K562 (cell line): ENCODE measurements at places on chromosomes 6 and 20.

DNA sequence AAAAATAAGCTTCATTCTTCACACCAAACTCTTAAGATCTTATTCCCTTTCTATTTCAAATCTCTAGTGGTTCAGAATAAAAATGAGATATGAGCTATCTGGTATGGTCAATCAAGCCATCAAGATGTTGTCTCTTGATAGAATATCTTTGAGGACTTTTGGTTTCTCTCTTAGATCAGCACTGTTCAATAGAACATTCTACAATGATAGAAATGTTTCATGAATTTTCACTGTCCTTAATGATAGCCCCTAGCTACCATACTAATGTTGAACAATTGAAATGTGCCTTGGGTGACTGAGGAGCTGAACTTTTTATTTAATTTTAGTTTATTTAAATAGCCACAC, 24.1 kb upstream of the HINT3 start:
- DNase-seq, result no peak

- DNase-seq, result no peak
These were observed 454.3 kb downstream of the BTBD3 start for GRCh38 chr20:12371990-12372389.

DNA sequence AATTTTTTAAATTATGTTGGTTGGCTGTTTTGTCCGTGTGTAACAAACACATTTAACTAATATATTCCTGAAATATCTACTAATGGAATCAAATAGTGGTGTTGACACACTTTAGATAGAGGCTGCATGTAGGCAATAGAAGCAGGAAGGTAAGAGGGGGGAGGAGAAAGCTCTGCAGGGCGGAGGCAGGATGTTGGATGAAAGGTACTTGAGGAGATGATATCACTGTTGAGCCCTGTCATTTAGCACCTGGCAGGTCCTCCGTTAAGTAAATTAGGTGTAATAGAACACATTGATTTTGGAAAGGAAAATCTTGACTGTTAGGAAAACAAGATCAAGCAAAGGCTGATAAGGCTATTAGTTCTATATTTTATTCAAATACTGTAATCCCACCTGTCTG, 618.7 kb downstream of the PKHD1 start:
- no peak for DNase-seq

DNA sequence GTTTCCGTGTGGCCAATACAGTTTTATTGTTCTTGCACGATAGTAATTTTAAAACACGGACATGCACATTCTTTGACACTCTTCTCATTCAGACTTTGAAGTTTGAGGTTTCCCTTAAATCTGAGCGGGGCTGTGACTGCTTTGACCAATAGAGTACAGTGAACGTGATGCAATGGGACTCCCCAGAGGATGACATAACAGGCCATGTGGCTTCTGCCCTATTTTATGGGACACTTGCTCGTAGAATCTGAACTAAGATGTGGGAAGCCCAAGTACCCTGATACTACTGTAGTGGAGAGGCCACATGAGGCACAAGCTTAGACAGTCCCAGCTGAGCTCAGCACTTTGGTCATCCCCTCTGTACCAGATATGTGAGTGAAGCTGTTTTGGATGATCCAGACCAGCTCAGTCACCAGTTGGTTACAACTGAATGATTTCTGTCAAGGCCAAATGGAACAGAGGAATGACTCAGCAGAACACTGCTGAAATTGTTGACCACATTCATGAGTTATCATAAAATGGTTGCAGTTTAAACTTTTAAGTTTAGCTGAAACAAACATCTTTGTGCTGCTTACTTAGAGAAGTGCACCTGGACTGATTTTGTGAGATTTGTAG, 279.4 kb downstream of the RFPL4B start:
- peak; percentile 12 for DNase-seq

- no peak for DNase-seq
These were observed 114.5 kb downstream of the TOX2 start for GRCh38 chr20:44028868-44029847.

- DNase-seq, result no peak
These were observed 573 bp upstream of the IFNGR1 start for GRCh38 chr6:137219664-137220252.

DNA sequence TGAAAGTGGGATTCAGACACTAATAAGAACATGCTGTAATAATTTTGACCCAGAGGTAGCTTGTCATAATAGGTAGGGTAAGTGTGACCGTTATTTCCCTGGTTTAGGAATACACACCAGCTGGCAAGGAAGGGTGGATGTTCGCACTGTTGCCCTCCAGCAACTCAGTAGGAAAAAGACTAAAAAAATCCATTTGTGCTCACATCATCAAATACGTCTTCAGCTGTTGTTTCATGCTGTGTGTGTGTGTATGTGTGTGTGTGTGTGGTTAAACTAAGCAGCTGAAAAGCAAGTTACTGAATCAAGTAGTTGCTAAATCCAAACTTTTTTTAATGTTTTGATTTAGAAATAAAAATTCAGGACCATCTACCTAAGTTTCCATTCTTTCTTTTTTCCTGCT, 218.7 kb downstream of the TRDN start:
- DNase-seq, result no peak

DNA sequence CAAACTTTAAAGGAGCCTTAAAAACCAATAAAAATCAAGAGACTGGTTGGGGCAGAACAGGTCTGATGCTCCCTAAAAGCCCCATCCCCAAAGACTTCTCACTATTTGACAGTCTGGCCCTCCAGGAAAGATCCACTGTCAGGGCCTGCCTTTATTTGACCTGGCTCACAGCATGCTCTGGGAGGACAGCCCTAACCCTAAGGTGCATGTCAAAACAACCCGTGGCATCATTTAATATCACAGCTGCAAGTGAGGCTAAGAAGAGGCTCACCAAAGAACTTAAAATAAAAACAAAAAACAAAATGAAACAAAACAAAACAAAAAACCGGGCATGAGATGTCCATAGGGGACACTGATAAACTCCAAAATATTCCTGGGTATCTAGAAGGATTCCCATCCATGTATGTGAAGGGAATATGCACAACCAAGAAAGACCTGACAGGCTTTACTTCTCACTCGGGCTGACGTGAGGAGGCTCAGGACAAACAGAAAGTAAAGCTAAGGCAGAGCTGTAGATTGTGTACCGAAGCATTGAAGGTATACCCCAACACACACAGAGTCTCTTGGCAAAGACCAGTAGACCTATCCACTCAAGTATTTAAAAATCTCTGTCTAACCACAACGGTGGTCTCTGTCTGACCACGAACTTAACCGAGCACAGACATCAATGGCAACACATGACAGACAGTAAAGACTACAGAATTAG, 57.3 kb downstream of the AHI1 start:
- DNase-seq, result no peak

DNA sequence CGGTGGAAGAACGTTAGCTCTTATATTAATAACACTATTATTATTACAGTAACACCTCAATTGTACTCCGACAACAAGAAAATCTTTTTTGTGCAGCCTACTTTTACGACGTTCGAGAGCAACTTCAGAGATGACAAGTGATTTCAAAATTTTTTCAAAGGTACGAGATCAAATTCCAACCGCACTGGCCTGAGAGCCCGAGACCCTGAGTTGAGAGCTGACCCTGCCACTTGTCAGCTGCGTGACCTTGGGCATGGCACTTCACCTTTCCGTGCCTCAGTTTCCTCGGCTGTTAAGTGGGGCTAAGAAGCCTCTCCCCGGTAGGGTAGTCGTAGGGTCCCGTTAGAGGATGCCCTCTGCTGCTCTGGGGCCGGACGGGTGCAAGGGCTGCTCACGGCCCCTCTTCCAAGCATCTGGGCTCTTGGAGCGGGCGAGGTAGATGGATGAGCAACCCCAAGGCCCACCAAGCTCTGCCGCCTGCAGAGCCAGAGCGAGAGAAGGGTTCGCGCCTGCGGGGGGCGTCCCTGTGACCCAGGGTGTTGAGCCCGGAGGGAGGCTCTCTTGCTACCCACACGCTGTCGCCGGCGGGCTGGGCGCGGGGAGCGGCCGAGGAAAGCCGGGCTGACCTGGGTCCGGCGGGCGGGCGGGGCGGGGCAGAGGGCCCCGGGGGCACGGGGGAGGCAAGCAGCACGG, 510 bp downstream of the NDRG3 start:
- DNase-seq, result no peak

GRCh38 chr6:12974551-12974950, 258.0 kb downstream of the PHACTR1 start:
- DNase-seq, result no peak

GRCh38 chr6:39684790-39685488, 40.3 kb downstream of the KIF6 start:
- DNase-seq, result peak; percentile 26

DNA sequence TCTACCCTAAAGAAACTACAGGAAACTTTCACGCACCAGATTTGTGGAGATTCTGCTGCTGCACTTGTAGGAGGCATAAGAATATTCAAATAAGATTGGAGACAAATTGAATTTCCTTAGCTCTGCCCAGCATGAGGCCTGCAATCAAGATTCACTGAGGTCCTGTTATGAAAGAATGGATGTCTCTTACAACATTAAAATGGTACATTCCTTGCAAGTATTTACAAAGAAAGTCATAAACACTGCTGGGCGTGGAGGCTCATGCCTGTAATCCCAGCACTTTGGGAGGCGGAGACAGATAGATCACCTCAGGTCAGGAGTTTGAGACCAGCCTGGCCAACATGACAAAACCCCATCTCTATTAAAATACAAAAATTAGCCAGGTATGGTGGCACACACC, 74.0 kb upstream of the MAP3K4 start:
- no peak for DNase-seq

DNA sequence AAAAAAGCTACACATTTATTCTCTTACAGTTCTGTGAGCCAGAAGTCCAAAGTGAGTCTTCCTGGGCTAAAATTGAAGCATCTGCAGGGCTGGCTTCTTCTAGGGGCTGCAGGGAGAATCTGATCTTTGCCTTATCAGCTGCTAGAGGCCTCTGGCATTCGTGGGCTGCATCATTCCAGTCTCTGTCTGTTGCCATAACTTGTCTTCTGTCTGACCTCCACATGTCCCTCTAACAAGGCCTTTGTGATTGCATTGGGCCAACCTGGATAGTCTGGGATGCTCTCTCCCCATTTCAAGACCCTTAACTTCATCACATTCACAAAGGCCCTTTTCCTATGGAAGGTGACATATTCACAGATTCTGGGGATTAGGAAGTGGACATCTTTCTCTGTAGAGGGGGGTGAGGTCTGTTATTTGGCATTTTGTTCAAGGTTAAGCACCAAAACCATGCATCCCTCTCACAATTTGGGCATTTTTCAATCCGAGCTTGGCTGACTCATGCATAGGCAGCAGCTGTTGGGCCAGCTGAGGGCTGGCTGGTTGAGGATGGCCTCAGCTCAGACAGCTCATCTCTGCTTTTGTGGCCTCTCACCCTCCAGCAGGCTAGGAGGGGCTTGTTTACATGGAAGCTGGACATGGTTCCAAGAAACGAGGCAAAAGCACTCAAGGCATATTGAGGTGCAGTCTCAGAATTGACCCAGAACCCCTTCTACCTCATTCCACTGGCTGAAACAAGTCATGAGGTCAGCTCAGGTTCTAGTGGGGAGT, 116.1 kb upstream of the NXT1 start:
- peak; percentile 12 for DNase-seq

DNA sequence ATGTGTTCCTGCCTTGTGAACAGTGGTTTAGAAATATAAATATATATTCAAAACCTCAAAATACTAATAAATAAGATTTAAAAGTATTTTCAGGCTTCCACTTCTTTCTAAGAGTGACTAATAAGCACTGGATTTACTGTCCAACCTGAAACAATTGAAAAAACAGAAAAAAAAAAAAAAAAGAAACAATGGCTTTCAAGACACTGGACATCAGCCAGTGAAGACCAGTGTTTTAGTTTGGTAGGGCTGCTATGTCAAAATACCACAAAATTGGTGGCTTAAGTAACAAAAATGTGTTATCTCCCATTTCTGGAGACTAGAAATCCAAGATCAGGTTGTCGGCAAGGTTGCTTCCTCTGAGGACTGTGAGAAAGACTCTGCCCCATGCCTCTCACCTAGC, 101.4 kb upstream of the PDE7B start:
- no peak for DNase-seq

DNA sequence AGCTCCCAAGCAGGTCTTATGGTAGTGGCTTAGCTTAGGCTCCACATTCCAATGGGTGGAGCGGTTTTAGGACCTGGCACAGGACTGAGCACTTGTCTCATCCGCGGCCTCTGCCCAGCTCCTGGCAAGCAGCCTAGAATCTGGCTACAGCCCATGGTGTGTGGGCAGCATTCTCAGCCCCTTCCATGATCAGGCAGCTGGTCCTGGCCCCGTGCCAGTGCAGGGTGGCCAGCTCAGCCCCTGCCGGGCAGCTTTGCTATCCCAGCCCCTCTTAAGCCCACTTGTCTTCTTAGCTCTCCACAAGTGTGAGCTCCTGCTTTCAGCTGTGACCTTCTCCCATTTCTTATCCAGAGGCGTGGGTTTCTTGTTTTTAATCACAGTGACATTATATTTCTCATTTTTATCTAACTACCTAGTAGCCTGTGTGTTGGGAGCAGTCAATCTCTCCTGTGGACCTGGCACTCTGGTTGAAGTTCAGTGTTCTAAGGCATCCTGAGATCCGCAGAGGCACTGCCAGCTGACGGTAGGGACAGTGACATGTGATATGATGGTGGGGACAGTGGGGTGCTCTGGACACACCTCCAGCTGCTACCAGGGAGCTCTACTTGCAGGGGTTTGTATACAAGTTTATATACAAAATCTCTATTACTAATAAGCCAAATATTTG, 119.9 kb upstream of the PRND start:
- DNase-seq, result no peak

DNA sequence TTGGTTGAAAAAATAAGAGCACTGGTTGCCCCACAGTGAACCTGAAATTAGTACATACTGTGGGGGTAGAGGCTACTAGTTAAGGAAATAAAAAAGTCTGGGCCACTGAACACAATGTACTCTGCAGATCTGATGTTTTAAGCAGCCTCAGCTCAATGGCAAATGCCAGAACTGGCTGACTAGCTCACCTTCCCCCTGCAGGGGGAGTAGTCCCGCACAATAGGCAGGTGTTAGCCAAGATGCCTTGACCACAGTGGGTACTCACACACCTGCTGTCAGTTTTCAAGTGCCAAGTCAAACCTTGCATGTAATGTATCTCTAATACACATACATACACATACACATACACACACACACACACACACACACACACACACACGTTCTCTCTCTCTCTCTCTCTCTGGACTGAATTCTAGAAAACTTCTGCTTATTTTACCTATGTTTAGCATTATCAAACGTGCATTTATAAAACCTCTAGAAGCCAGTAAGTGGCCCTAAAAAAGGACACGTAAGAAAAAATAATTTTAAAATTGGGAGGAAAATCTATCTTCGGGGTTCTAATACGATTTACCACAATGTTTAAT, 36.1 kb downstream of the GMDS start:
- peak; percentile 49 for DNase-seq

DNA sequence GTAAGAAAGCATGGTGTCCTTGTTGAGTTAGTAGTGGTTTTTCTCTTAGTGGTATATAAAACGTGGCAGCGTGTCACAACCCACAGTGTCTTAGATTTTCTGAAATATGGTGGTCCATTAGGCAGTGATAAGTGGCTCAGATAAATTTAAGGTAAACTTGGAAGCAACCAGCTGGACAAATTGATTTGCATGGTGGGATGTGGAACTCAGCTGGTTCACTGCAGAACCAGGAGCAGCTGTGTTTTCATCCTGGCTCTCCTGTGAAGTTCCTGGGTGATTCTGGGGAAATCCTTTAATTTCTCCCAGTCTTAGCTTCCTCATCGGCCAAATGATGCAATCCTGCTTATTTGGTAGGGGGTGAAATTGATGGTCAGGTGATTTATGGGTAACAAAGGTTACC, 32.9 kb upstream of the EEF1E1 start:
- DNase-seq, result no peak
